Epithelial cell of prostate (primary cell): ENCODE measurements at places on chromosomes 13 and 19.

- no peak for DNase-seq
Measured at GRCh38 chr19:11373166-11373884, 1.1 kb upstream of the SWSAP1 start.

GRCh38 chr19:16325641-16326400 is 1.2 kb downstream of the KLF2 start:
- DNase-seq = no peak

DNA sequence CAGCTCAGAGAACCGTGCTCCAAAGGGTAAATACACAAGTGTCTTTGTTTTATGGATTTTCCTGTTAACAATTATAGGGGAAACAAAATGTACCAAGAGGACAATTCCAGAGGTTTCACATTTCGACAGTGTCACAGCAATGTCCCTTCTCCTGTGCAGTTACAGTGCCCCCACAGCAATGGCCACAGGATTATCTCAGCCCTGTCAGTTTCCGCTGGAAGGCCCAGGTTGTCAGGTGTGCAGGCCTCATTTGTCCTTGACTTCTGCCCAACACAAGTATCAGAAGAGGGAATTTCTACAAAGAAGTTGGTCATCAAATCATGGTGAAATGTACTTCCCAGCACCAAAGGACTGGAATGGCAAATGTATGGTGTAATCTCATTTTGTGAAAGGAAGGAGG is 11.2 kb upstream of the N4BP2L2 start:
- DNase-seq = no peak

- no peak for DNase-seq
Measured at GRCh38 chr19:55986487-55986886, at the start of gene NLRP5. TSS of gene NLRP5 (plus strand) at chr19:55986775.

DNA sequence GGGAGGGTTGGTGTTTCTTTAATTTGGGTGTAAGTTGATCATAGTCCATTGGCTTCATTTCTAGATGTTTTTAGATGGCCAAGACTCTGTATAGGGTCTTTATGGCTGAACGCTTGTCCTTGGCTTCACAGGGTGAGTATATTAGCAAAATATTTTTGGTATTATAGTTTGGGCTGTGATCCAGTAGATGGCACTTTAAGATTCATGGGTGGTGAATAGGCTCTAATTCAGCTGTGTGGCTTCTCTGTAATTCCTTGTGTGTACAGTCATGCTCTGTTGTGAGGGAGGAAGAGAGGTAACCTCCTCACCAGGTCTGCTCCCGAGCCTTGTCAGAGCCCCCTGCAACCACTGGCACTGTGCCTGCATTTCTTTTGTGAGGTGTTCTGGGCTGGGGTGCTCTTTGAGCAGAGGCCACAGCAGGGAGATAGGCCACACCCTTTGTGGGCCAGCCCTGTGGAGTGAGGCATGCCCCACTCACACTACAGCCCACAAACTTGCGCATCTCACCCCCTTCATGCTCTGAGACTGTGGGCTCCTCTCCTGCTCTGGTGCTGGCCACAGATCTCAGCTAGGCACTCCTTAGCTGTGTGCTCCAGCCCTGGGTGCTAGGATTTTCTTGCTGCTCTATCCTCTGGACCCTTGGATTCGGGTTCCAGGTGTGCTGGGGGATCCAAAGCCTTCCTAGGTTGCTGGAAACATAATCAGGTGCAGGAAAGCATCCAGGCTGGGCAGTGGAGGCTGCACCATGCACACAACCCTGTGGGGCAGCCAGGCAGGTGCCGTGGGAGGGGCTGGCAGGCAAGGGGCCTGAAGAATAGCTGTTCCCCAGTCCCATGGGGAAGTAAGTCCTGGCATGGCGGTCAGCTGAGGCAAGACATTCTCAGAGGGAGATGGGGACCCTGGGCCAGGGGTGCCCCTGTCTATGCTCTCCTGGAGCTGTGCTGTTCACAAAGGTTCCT is 193.9 kb downstream of the GPC5 start:
- no peak for DNase-seq

- no peak for DNase-seq
Measured at GRCh38 chr13:36242761-36243160, 28.4 kb upstream of the SOHLH2 start.

DNA sequence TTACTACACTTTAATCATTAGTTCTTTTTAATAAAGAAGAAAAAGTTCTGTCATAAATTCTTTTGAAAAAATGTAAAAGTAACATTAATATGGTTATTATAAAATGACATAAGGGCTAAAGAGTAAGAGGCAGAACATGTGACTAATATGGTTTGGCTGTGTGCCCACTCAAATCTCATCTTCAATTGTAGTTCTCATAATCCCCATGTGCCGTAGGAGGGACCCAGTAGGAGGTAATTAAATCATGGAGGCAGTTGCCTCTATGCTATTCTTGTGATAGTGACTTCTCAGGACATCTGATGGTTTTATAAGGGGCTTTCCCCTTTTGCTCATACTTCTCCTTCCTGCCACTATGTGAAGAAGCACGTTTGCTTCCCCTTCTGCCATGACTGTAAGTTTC is 104.5 kb downstream of the UGGT2 start:
- no peak for DNase-seq

DNA sequence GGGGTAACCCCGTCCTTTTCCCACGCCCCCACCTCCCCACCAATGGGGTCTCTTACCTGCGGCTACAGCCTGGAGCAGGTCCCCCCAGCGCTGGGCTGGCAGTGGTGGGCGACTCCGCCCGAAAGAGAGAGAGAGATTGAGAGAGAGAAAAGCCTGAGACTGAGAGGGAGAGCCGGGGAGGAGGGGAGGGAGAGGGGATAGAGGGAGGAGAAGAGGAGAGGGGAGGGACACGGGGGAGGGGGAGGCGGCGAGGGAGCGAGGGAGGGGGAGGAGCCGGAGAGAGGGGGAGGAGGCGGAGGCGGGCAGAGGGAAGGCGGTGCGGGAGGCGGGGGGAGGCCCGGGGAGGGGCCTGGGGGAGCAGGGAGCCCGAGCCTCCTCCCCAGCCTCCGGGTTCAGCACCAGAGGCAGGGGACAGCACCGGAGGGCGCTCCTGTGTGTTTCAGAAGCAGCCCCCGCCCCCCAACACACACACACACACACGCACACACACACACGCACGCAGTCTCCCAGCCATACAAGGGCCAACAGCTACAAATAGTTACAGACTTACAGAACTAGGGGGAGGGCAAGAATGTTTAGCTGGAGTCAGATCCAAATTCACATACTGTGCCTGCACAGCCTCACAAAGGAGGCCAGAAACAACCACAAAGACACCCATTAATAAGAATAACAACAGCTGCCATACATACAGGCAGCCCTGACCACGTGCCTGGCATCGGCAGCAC is at the start of gene SLC8A2:
SLC8A2 (minus strand) TSS at position 161 of the 725 bp plus-strand sequence. CDS start 5,490 bp downstream, outside the sequence.
- DNase-seq = no peak
